IPS-NIHi11 (cell line): ENCODE measurements at places on chromosomes 16 and 17.

GRCh38 chr16:5865236-5865635, 767.6 kb upstream of the EEF2KMT start:
- no peak for DNase-seq

- peak; percentile 78 for DNase-seq
These were observed 405 bp upstream of the ACE start for GRCh38 chr17:63476459-63476853.

GRCh38 chr17:72219137-72219823, 98.5 kb downstream of the SOX9 start:
- peak; percentile 43 for DNase-seq

- DNase-seq: peak; percentile 82
These were observed 481 bp downstream of the MYO19 start for GRCh38 chr17:36533935-36534839.

DNA sequence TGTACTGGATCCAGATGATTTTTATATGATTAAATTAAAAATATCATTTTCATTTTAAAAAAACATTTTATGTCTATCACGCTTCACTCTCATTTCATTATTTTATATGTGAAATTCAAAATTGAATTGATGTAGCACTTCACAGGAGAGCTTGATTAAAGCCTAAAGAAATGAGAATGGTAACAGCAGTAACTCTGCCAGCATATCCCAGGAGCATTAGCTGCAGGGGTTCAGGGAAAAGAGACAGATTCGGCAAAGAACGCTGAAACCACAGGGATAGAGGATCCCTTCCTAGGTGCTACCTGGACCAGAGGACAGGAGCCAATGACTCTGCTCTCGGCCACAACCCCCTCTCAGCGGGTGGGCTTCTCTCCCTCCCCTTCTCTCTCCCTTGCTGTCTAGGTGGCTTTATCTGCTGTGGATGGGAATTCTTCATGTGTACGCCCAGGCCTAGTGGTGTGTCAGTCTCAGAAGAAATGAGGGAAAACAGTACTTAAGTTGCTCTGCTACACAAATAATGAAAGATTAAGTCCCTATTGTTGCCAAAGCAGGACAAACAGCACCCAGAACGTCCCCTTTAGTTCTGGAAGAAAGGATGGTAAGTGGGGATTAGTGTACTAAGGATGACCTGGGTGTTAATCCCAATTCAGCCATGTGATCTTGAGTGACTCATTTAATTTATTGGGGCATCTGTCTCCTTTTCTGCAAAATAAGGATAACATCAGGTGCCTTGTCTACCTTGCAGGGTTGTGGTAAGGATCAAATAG, 123.3 kb downstream of the CDK5R1 start:
- DNase-seq: peak; percentile 33

GRCh38 chr17:28985950-28986713, 19.7 kb downstream of the SEZ6 start:
- peak; percentile 81 for DNase-seq

GRCh38 chr16:76574651-76575050, 297.4 kb downstream of the CNTNAP4 start:
- no peak for DNase-seq

- DNase-seq: no peak
These were observed 28.0 kb downstream of the GNA13 start for GRCh38 chr17:65028545-65028843.

GRCh38 chr16:65415460-65415859, 293.6 kb upstream of the CDH11 start:
- DNase-seq: no peak

GRCh38 chr17:59155439-59156177, at the start of gene PRR11:
Gene PRR11 (plus strand): TSS chr17:59155746. CDS start chr17:59169753, 14,007 bp downstream.
- DNase-seq: peak; percentile 89

DNA sequence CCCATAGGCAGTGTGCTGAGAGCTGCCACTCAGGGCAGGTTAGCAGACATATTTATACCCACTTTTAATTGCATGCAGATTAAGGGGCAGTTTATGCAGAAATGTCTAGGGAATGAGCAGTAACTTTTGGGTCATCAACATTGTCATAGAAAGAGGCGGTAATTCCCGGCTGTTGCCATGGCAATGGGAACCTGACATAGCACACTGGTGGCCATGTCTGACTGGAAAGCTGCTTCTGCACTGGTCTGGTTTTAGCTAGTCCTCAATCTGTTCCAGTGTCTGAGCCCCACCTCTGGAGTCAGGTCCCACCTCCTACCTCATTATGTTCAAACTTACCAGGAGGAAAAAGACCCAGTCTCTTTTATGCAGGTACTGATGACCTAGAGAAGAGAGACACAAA, 31.5 kb upstream of the TNRC6C start:
- DNase-seq: no peak

DNA sequence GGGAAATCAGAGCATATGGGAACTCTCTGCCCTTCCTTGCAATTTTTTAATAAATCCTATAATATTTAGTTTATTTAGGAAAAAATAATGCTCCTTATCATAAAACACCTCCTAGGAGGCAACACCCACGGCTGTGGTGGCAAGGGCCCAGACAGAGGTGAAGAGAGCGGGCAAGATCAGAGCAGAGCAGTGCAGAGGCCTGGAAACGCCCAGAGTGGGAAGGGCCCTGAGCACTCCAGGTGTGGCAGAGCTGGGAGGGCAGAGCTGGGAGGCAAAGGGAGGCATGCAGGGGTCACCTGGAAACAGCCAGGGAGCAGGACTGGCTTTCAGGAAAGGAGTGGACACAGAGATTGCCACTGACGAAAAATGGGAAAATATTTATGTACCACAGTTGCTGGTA, 17.3 kb downstream of the FBXO31 start:
- DNase-seq: peak; percentile 13

- DNase-seq: no peak
These were observed 16.1 kb upstream of the MTSS2 start for GRCh38 chr16:70701998-70702397.

- DNase-seq: no peak
These were observed 41.3 kb upstream of the SIAH1 start for GRCh38 chr16:48426244-48427141.

DNA sequence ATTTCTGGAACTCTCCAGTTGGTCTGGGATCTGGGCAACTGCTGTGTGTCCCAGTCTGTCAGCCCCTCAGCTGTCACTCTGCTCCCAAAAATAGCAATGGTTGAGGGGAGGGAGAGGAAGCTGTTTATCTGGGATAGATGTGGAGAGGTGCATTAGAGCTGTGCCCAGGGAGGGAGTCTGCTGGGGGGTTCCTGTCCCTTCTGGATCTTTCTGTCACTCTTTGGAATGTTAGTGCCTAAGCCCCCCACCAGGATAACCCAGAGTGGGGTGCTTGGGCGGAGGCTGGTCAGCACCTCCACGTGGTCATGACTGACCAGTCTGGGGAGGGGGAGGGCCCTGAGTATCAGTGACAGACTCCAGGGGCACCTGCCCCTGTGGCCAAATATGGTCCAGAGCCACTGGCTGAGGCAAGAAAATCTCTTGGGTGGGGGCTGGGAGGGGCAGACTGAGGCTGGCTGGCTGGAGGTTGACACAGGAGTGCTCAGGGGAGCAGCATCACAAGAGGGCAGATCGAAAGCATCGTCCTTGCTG, at the start of gene UNC45B:
TSS of gene UNC45B (plus strand) at position 443 of the 531 bp plus-strand sequence. CDS start 447 bp downstream, outside the sequence.
- no peak for DNase-seq

GRCh38 chr17:4898927-4899326, 409 bp upstream of the C17orf107 start:
- DNase-seq: no peak

- no peak for DNase-seq
These were observed 21.5 kb downstream of the TMEM235 start for GRCh38 chr17:78252701-78253635.

GRCh38 chr17:27504188-27504995, 48.1 kb downstream of the KSR1 start:
- DNase-seq: no peak

DNA sequence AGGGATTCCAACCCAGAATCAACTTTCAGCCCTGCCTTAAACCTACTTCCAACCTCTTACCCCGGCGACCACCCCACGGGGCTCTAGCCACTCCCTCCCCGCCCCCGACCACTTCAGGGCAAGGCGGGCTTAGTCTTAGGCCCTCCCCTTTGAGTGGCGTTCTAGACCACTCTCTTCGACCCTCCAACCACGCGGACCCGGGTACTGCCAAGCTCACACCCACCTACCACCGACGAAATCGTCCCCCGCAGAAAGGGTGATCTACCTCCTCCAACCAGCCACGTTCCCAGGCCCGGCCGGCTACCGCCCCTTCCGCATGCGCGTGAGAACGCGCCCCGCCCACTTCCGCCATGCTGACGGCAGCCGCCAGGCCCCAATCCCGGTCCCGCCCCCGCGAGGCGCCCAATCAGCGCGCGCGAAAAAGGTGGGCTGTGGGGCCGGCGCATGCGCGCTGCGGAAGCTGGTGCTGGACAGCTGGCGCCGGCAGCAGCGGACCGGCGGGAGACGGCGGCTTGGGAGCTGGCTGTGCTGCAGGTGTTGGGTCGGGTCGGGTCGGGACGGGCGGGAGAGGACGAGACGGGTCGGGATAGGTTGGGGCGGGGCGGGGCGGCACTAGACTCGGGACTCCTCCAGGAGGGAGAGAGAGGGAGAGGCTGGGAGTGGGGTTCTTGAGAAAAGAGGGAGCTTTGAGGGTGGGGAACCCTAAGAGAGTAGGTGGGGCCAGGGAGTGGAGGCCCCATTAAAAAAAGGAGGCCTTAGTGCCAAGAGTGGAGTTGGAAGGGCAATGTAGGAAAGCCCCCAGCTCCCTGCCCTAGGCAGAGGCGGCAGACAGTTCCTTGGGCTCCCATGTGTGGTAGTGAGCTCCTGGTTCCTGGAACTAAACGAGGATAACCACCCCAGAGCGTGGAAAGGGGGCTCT, at the start of gene NAT9:
TSS of gene NAT9 (minus strand) at position 302 of the 919 bp plus-strand sequence. CDS start 647 bp downstream, outside the sequence.
- peak; percentile 100 for DNase-seq

DNA sequence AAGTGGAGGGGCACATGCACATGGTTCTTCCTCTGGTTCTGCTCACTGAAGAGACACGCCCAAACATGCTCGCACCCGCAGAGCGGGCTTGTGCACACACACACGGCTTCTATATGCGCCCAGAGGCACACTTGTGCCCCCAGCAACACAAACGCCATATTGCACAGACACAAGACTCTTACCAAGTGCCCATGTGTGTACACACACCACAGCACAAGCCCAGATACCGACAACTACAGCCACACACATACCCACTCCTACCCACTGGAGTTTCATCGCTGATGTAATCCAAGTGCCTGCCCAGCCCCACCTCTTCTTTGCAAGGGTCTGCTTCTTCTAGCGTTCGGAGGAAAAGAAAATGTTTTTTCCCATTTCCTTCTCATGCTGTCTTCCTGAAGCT, 6.5 kb upstream of the PRR29 start:
- DNase-seq: no peak

DNA sequence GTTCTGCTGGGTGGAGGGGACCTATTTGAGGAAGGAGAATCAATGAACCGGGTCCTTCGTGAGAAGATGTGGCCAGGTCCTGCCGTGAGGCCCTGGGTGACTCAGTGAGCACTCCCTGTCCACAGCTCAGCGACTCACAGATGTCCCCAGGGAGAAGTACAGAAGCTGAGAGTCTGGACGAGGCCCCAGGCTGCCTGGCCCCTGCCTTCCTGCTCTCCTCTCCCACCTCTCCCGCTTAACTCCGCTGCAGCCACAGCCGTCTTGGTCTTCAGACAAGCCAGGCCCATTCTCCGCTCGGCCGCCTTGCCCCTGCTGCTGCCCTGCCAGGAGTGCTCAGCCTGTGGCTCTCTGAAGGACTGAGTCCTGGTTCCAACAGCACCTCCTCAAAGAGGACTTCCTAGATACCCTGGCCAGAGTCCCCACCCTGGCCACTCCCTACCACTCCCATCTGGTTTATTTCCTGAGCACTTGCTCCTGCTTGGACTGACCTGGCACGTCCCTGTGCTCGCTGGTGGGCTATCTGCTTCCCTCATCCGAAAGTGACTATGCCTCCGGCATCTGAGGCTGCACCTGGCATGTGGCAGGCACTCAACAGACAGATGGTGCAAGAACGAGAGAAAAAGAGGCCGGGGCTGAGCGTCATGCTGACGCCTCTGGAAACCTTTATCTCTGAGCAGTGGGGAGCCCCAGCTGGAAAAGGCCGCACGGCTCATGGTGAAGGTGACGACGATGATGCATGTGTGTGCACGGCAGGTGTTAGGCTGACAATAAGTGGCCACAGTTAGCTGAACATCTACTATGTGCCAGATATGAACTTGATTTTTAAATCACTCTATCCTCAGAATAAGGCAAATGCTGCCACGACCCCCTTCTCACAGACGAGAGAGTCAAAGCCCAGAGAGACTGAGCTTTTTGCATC, 9.2 kb upstream of the TNFRSF13B start:
- DNase-seq: no peak

- DNase-seq: no peak
These were observed 4.3 kb upstream of the RANGRF start for GRCh38 chr17:8284126-8284525.

DNA sequence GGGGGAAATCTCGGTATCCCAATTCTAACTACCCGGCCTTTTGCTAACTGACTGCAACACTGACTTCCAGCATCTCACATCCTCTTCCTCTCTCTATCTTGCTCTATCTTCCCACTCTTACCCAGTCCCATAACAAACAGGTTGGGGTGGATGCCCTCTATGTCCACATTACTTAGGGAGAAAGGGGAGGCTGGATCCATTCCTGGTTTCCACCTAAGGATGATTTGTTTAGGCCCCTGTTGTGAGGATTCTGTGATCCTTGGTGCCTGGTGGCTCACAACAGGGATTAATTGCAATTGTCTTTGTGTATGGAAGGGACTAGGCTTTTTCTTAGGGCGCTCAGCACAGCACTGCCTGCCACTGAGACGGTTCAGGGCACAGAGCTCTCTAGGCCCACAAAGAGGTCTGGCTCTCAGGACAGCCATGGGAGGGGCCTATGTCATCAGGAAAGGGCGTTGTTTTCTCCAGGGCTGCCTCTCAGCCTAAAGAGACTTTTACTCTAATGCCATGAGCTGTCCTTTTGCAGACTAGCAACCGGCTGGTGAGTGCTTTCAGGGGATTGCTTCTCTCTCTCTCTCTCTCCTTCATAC, 612.1 kb upstream of the SALL1 start:
- DNase-seq: peak; percentile 45

GRCh38 chr16:89402962-89403361, 87.4 kb downstream of the ANKRD11 start:
- no peak for DNase-seq

GRCh38 chr16:59591480-59591879, 857.4 kb upstream of the GOT2 start:
- DNase-seq: no peak

GRCh38 chr16:28607116-28607623, 2.7 kb downstream of the SULT1A1 start:
- no peak for DNase-seq

DNA sequence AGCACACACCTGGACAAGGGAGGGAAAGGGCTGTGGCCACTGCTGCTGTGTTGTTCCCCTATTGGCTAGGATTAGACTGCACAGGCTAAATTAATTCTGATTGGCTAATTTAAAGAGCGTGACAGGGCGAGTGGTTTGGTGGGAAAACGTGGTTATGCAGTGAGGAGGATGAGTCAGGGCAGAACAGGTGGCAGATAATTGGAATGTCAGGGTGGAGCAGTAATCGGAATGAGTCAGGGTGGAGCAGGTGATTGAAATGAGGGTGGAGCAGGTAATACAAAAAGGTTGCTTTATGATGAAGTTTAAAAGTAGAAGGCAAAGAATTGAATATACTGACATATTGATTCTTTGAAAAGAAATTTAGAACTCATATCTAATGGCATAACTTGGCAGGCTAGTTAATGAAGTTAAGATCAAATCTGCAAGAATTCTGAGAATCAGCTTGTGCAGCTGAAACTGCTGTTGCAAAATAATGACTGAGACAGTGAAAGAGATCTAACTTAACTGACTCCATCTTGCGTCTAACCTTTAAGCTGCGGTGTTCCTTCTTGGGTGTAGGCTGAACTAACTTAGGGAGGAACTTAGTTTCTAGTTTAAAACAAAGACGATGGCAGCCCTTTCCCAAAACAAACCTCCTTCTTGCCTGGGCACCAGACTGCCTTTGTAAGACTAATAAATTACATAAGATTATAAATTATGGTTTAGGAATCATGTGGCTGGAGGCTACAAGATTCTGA, 174.3 kb downstream of the UTP18 start:
- DNase-seq: no peak
